ENCODE measurements at places on chromosomes 1 and 21.

DNA sequence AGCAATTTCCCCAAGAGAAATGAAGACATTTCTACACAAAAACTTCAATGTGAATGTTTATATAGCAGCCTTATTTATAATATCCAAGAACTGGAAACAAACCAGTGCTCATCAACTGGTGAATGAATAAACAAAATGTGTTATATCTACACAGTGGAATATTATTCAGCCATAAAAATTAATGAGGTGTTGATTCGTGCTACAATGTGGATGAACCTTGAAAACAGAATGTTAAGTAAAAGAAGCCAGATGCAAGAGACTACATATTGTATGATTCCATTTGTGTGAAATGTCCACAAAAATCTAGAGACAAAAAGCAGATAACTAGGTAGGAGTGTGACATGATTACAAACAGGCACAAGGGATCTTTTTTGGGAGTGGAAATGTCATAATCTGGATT lies 110.0 kb downstream of the CD247 start:
- DNase-seq = no peak

- DNase-seq = no peak
Observed at GRCh38 chr1:232276651-232277050, 353.3 kb downstream of the SIPA1L2 start.

DNA sequence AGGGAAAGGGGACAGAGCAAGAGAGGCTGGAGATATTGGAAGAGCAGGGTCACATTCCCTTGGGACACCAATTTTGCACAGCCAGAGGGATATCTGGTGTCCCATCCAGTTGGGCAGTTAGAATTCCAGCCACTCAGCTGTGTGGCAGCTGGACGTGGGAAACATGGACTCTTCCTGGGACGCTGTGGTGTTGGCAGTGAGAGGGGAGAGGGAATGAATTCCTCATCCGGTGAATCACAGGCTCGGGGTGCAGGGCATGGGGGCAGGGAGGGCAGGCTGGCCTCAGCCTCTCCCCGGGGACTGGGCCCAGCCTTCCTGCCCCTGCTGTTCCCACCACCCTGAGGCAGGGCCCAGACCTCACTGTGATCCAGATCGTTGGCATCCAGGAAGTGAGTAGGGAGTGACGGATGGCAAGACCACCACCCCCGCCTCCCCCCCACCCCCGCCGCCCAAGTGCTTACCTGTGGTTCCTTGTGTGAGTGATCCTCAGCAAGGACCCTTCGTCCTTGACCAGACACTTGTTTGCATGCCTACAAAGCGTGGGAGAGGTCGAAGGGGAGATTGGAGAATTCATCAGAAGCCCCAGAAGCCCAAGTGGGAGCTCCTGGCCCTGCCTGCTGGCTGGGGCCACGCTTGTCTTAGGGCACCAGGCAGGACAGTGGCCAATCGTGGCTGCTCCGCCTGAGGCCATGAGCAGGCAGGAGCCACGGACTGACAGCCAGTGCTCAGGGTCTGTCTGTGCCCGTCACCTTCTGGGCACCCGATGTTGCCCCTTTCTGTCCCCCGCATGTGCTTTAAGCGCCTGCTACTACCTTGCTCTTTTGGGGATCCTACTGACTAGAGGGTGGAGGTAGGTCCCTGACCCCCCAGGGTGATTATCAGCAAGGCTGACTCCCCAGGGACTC lies 8.7 kb downstream of the WNT3A start:
- peak; percentile 3 for DNase-seq

DNA sequence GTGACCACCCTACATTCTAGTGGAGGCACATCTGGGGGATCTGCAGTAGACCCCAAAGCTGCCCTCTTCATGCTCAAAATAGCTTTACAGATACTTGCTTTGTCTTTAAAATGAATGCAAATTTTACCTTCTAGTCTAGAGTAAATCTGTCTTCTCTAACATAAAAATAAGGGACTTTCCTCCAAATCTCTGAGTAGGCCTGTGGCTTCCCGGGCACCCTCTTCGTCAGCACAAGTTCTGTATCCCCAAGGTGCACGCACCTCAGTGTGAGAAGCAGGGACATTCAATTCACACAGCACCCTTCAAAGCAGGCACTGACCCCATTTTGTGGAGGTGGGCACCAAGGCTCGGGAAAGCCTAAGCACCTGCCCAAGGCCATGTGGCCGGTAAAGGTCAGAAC lies 19.0 kb downstream of the MEF2D start:
- no peak for DNase-seq

DNA sequence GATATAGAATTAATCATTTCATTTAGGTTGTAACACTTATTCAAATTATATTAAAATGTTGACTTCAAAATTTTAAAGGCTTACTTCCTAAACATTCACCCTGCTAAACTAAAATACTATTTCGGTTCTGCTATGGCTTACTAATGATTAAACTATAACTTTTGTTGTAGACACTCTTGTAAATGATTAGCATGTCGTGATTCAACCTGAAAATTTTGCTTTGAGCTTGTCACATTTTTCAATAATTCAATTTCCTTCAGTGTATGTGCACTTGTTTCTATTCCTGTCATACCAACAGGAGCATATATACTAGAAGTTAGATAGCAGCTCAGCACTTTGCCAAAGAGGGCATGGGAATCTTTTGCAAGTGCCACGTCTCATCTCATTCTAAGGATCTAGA lies 1018.8 kb downstream of the AMY1C start:
- no peak for DNase-seq

GRCh38 chr1:39829791-39830533 lies 41.3 kb upstream of the BMP8B start:
- no peak for DNase-seq

GRCh38 chr1:110774398-110774797 lies 98.5 kb upstream of the CD53 start:
- no peak for DNase-seq

GRCh38 chr1:34770891-34771504 lies 10.0 kb upstream of the GJB3 start:
- no peak for DNase-seq
